ENCODE measurements at places on chromosomes 11 and 22.
A peak's percentile ranks its signal among the peaks of the same experiment; 100 is the strongest.

GRCh38 chr22:27133681-27134314, 476.4 kb downstream of the MIAT start:
- DNase-seq = no peak

DNA sequence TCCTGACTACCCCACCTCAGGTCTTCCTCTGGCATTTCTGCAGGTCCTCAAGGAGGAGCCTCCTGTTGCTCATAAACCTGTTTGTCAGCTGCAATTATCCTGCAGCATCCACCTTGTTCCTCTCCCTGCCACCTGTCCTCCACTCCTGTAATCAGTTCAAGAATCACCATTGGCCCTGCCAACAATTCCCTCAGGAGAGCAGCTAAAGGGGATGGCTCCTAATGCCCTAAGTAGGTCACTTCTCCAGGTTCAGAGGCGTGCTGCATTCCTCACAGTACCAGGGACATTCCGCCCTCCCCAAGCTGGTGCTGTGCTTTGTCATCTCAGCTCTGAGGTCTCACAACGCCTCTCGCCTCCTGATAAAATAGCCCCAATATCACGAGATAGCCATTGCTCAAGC, 2.1 kb downstream of the CLDN25 start:
- no peak for DNase-seq

- DNase-seq = no peak
Measured at GRCh38 chr11:111846636-111847035, 24.7 kb downstream of the ALG9 start.

DNA sequence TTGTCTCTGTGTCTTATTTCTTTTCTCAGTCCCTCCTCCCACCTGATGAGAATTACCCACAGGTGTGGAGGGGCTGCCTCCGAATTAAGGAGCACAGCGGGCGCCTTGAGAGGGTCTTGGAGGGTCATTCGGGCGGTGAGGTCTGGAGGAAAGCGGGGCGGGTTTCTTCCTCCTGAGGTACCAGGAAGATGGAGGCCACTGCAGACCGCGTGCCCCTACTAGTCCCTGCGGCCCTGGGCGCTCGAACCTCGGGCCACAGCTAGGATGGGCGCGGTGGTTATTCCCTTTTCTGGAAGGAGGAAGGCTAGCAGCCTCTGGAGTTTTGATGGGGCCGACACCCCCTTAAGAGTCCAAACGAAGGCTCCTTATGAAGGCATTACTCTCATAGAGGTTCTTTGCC, 5.5 kb upstream of the FAM111A start:
- DNase-seq = no peak

DNA sequence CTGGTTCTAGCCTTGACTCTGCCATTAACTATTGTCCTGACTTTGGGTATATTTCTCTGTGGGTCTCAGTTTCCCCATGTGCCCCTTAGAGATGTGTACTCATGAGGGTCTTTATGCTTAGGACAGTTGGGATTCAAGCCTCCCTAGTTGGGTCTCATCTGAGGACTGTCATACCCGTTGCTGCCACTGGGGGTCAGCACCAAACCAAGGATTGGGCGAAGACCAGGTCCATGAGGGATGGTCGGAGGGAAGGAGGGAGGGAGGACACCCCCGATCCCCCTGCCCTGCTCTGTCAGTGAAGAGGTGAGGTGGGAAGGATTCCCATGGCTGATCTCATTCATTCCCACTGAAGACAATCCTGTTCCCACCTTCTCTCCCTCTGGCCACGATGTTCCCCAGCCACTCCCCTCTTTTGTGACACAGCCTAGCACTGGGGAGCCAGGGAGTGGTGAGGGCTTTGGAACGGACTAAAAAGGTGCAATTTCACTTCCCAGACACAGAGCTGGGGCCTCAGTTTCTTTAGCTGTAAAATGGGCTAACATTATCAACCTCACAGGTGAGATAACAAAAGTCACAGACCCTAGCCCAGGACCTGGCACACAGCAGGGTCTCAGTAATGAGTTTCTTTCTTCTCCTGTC, 12.4 kb upstream of the KLHL35 start:
- DNase-seq = peak; percentile 61
